ENCODE measurements at places on chromosomes 7 and 10.

DNA sequence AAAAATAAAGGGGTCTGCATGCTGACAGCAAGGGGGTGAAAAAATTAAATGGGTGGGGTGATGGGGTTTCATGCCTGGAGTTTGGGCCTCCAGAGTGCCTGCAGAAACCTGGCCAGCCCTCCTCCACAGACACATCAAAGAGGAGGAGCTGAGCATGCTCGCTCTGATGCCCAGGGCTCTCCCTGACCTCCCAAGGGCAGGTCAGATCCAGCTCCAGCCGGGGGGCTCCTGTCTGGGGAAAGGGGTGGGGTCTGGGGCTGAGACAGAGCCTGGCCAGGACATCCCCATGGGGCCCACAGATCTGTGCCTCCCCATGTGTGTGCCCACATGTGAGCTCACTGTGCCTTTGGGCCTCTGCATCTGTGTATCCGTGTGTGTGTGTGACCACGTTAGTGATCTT lies 915 bp upstream of the CALHM1 start:
- no peak for DNase-seq

GRCh38 chr10:24428410-24428782 lies 219.5 kb downstream of the KIAA1217 start:
- DNase-seq = no peak

- peak; percentile 97 for DNase-seq
These were observed 6.5 kb downstream of the TSPAN14 start for GRCh38 chr10:80460399-80461207.

GRCh38 chr10:97901381-97901780 lies 51.7 kb downstream of the GOLGA7B start:
- no peak for DNase-seq

- no peak for DNase-seq
These were observed 254.0 kb downstream of the KLF6 start for GRCh38 chr10:3530783-3531645.
